Hematopoietic multipotent progenitor cell treated with erythropoietin and hydrocortisone succinate and interleukin-3 and kit ligand, for 6 days (in vitro differentiated cells): ENCODE measurements at places on chromosomes 2 and 18.

DNA sequence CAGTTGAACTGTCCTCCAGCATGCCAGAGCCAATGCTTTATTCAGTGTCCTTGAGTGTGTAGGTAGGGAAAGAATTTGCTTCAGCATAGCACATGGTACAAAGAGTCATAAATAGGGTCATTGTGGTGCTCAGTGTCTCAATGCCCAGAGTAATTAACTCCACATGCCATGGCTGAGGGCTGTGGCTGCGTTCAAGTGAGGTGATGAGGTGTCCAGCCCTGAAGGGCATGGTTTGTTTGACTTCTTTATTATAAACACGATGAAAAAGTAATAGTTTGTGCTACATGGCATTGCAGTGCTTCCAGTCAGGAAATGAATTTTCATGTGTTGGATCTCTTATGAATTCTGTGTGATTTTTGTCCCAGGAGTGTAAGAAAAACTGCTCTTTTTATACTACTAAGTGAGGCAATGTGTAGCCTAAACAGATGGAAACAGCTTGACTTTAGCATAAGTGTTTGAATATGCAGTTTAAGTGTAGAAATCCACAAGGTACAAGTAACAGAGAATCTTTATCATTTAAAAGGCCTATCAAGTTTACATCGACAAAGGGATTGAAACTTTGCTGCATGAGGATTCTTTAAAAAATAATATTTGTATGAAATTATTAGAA is 507.9 kb upstream of the CDH2 start:
- no peak for DNase-seq

DNA sequence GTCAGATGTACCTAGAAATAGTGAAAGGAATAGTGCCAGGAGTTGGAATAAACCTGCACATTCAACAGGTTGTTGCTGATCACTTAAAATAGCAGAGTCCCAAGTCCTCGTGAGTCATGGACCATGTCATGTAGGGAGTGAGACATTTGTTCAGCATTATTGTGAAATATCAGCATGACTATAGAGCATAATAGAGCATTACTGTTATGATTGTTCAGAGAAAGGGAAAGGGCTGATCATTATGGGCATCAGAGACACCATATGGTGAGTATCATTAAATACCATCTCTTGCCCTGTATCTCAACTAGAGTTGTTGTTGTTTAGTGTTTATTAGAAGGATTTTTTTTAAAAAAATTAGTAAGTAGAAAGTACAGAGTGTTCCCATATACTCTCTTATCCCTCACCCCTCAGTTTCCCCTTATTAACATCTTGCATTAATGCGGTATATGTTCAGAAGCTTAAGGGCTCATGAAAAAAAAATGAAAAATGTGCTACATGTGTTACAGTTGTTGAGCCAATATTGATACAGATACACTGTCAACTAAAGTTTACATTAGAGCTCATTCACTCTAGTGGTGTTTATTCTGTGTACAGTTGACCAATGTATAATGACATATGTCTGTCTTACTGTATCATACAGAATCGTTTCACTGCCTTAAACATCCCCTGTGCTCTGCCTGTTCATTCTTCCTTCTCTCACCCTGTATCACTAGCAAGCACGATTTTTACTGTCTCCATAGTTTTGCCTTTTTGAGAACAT is 5.7 kb downstream of the ELAC1 start:
- no peak for DNase-seq

DNA sequence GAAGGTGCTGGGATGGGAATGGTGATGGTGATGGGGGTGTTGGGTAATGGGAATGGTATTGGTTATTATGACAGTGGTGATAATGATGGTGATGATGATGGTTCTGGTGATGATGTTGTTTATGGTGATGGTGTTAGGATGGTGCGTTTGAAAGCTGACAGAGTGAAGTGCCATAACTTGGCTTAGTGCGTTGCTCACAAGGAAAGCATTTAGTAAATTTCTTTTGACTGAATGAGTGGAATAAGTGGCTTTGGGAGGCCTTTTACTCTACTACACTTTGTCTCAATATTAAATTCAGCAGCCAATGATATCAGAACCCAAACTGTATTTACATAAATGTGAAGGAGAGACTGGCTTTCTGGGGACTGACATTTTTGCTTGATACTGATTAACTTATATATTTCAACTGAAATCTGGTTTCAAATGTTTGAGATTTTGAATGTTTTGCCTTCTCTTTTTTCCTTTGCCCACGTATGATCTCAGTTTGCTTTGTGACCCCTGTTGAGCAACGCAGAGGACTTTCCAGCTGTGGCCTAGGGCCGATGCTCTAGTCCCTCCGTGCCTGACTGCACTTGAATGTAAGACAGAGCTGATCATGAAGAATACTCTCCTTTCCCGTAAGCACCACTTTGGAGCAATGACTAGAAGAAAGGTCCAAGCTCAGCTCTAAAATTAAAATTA is 128.5 kb upstream of the SH3BP4 start:
- DNase-seq = no peak

DNA sequence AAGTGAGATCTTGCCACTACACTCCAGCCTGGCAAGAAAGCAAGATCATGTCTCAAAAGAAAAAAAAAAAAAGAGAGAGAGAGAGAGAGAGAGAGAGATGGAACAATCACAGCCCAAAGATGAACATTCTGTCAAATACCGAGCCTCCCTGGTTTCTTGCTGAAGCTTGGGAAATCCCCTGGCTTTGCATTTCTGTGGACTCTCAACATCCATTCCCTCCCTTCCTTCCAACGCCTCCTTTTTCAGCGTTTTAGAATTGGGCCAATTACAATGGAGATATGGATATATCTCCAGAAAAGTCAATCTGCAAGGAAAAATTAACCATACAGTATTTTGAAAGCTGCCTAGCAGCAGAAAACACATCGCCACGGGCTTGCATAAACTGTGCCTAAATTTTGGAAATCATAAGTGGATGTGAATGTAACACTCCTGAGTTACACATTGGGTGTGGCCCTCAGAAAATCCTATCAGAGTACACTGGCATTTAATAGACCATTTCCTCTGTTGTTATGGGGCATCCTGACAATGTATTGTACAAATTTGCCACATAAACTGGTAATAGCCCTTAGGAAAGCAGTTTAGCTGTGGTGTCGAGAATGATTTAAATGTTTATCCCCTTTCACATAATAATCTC is 67.2 kb upstream of the PHLPP1 start:
- no peak for DNase-seq

DNA sequence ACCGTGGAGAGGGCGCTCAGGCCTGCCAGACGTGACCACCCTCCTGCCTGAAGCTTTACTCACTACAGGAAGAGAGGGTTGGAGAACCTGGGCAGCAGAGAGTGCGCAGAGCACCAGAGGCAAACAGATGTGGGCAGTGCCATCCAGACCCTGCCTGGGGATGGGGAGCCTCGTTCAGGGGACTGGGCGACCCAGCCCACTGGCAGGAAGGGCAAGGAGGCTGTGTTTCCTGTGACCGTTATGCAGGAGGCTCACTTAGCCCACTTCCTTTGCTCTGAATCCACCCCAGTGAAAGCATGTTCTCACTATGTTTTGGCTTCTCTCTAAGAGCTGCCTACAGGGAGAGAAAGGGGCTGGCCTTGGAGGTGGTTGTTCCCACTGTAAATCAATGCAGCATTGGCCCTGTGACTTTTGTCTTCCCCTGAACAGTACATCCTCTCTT is 23.0 kb upstream of the ACKR3 start:
- peak; percentile 60 for DNase-seq

- DNase-seq = peak; percentile 94
Measured at GRCh38 chr18:79526468-79527460, 131.0 kb downstream of the NFATC1 start.

DNA sequence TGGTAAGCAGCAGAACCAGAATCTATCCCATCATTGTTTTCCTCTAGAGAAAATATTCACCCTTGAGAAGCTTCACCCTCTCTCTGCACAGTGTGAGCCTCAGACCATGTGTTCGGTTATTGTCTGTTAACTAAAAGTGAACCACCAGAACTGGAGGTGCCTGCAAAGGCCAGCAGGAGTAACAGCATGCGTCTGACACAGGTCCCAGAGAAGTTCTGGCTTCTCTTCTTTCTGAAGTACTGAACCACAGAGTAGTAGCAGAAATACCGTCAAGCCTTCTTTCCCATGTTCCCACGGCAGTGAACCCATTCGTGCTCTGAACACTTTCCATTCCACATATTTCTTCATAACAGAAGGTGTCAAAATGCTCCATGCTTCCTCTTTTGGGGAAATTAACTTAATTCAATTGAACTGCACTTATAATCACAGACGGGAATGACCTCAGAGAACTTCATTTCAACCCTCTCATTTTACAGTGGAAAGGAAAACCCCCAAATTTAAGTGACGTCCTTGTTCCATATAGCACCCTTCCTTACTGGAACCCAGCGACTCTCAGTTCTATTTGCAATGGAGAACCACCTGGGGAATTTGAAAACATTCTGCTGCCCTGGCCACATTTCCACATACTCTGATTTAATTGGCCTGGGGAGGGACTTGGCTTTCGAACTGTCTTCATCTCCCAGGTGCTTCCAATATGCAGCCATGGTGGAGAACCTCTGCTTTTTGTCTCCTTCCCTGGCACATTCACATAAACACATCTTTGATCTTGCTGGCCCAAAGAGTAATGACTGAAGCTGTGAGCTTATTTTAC is 519.1 kb downstream of the RNF144A start:
- no peak for DNase-seq

DNA sequence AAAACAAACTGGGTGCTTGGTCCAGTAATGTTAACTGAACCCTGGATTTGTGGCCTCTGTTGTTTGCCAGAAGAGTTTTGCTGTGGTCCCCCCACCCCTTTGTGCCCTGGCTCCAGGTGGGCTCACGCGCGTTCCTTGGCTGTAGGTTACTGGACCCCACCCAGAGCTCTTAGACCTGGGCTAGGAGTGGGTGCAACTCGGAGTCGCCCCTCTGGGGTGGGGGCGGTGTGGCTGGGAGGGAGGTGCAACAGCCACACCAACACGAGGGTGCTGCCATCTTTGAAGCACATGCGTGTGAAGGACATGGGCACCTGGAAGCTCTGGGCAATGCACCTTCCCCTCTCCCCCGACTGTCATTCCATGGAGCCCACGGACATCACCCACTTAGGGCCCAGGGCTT is 92.7 kb downstream of the USP40 start:
- DNase-seq = no peak

DNA sequence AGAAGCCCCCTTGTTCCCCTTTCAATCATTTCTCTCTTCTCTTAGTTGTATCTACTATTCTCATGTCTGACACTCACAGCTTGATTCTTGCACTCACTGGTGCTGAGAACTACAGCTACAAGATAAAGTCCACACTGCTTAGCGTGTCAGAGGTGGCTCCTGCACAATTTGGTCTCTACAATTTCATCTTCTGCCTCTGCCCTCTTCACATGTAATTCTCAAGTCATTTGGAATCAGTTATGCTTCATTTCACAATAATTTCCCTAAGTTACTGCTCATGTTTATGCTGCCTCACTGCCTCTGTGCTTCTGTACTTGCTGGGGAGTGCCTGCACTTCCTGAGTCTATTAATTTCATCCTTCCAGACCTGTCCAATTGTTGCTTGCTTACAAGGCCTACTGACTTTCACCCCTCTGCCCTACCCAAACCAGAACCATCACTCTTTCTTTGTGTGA is 11.6 kb upstream of the NAB1 start:
- DNase-seq = no peak

DNA sequence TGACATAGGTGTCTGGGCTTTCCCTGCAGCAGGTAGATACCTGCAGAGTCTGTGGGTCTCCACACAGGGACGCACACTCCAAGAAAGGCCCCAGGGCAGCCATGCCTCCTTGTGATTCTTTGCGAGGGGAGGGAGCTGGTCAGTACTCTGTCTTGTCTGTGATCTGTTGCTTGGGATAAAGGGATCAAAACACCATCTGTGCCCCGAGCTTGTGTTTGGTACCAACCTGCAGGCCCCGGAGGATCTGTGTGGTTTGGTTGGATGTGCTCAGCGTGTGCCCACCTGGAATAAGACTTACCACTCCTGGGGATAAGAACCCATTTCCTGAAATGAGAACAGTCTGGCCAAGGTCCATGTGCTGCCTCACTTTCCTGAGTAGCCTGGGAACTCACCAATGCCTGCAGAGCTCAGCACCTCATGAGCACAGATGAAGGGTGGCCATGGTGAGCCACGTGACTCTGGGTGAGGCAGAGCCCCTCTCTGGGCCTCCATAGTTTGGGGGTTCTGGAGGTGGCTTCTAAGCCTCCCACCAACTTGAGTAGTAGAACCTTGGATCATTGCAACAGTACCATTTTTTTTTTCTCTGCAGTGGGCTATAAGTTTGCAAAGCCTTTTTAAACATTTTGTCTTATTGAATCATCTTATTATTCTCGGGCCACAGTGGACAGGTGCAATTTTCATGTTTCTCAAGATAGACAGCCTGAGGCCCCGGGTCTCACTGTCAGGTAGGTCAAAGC is 134.8 kb downstream of the DDX1 start:
- DNase-seq = no peak

DNA sequence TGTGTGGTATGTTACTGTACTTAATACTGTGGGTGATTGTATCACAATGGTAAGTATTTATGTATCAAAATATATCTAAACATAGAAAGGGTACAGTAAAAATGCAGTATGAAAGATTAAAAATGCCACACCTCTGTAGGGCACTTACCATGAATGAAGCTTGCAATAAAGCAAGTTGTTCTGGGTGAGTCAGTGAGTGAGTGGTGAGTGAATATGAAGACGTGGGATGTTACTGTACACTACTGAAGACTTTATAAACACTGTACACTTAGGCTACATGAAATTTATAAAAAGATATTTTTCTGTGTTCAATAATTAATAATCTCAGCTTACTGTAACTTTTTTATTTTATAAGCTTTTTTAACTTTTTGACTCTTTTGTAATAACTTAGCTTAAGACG is 1162.4 kb upstream of the NRXN1 start:
- no peak for DNase-seq

GRCh38 chr2:113876503-113877387 is 13.1 kb upstream of the ACTR3 start:
- DNase-seq = no peak

DNA sequence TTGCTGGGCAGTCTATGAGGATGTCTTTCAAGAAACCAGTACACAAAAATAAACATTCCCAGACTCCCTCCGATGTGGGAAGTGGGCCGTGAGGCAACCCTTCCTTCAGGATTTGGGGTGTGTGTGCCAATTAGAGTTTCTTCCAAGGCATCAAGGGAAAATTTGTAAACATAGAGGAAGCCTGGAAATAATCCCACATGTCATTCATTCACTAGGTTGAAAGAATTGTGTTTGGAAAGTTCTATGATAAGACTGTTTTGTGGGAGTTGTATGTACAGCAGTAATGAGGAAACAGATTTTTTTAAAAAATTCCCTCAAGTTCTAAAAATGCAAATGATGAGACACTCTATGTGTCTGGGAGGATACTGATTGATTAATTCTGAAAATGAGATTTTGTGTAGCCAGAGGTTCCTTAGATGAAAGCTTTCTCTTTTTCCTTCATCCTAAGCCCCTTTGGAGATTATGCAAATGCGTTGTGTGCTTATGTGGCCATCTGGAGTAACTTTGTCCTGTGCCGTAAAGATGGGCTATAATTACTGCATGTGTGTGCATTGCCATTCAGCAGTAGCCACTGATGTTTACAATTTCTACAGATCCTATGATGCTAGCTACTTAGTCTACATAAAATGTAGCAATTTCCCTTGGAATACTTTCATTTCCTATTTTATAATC is 107.8 kb upstream of the TPO start:
- DNase-seq = no peak
